ENCODE measurements at places on chromosomes 1 and 21. TPM values are rescaled to one million over a fixed set of nuclear protein-coding genes. Genes with fewer than 3 reads are reported as not detected.

The CSMD2 gene
- total RNA-seq: 5.0 TPM

The CD244 gene
- not detected for total RNA-seq

The INKA2 gene
- total RNA-seq: 2.6 TPM

The UMODL1 gene
- not detected for total RNA-seq

Data from smooth muscle cell of trachea (primary cell).